C1 segment of cervical spinal cord (tissue), 14 donors: ENCODE measurements at places on chromosomes 6 and 20.

- no peak for DNase-seq
Observed at GRCh38 chr6:100846276-100846675, 34.9 kb downstream of the ASCC3 start.

- no peak for DNase-seq
Observed at GRCh38 chr20:15191082-15191723, 853.8 kb upstream of the FLRT3 start.

DNA sequence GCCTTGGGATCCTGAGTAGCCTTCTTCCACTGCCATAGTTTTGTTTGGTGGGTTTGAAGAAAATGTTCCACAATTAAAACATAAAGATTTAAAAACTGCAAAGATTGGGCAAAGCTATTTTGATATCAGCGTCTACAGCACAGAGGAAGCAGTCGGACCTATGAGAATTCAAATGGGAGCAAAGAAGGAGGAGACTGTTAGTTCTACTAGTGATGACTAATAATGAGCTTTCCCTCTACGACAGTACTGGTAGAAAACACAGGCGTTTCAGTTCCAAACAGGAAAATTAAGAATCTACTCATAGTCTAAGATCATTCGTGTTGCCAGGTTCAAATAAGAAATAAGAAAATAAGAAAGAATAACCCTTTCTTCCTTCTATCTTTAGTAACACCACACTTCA, 121.2 kb downstream of the INSM1 start:
- DNase-seq = no peak

- DNase-seq = no peak
Observed at GRCh38 chr6:45844986-45845385, 170.7 kb downstream of the CLIC5 start.

- DNase-seq = no peak
Observed at GRCh38 chr6:3227363-3228045, at the start of gene TUBB2B. TUBB2B (minus strand) TSS chr6:3227653; CDS start chr6:3227543, 110 bp downstream.

GRCh38 chr6:34523441-34524206, 32.5 kb downstream of the SPDEF start:
- DNase-seq = no peak

DNA sequence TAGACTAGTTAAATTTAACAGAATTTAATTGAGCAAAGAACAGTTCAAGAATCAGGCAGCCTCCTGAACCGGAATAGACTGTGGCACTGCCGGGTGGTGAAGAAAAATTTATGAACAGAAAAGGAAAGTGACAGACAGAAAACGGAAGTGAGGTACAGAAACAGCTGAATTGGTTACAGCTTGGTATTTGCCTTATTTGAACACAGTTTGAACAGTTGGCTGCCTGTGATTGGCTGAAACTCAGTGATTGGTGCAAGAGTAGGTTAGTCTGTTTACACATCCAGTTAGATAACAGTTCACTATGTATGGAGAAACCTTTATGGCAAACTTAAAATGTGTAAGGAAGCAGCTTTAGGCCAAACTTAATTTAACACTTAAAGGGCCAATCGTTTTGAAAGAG, 116.0 kb upstream of the CITED2 start:
- no peak for DNase-seq
